Stimulated activated CD4-positive, alpha-beta T cell treated with anti-CD3 and anti-CD28 coated beads, Interleukin-4, amount 100 ng/mL, for 48 hours (primary cell): ENCODE measurements at places on chromosomes 11 and 22.

GRCh38 chr22:47063606-47064005, 301.2 kb downstream of the TBC1D22A start:
- no peak for DNase-seq

GRCh38 chr11:95720195-95720594, 69.4 kb downstream of the FAM76B start:
- no peak for DNase-seq

DNA sequence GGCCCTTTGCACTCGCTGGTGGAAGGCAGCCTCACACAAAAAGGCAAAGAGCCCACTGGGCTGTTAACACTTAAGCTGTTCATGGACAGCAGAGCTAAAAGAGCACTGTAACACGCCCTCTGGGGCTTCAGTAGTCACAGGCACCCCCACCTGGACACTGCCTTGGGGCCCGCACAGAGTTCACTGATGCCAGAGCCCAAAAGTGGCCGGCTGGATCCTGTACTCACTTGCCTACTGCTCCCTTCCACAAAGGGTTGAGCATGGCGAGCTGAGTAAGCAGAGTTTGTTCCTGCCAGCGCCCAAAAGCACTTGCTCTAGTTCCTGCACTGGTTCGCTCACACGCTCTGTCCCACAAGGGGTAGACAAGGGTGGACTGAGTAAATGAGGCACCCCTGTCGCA, 78.8 kb downstream of the RELT start:
- DNase-seq: no peak

GRCh38 chr11:20127671-20128527, 32.4 kb downstream of the DBX1 start:
- peak; percentile 71 for DNase-seq

DNA sequence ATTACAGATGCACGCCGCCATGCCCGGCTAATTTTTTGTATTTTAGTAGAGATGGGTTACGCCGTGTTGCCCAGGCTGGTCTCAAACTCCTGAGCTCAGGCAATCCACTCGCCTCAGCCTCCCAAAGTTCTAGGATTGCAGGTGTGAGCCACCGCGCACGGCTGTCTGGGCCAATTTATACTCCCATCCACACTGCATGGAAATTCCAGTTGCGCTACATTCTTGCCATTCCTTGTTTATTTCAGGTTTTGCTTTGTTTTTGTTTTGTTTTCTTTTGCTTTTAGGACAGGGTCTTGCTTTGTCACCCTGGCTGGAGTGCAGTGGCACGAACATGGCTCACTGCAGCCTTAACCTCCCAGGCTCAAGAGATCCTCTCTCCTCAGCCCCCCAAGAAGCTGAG, 11.0 kb upstream of the CAPRIN1 start:
- DNase-seq: no peak

GRCh38 chr11:70738661-70739060, 340.3 kb downstream of the CTTN start:
- DNase-seq: no peak

- DNase-seq: no peak
Observed at GRCh38 chr11:114181752-114182151, 114.4 kb upstream of the NNMT start.

DNA sequence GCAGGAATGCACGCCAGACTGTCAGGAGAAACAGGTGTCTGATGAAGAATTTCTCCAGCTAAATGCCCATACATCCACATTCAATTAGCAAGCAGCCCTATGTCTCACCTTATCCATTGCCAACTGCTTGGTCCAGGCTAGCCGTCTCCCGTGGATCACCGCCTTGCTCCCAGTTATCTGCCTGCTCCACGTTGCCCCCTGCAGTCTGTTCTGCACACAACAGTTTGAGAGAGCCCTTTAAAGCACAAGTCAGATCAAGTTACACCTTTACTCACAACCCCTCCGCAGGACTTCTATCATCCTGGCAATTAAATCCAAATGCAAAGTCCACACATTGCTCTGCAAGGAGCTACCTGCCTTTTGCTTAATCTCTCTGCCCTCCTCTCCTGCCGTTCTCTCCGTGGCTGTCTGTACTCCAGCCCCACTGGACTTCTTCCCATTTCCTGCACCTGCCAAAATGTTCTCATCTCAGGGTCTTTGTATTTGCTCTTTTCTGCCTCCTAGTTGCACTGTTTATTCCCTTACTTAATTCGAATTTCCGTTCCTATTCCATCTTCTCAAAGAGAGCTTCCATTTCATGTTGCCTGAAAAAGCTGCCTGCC, 185.3 kb upstream of the LARGE1 start:
- DNase-seq: peak; percentile 11

DNA sequence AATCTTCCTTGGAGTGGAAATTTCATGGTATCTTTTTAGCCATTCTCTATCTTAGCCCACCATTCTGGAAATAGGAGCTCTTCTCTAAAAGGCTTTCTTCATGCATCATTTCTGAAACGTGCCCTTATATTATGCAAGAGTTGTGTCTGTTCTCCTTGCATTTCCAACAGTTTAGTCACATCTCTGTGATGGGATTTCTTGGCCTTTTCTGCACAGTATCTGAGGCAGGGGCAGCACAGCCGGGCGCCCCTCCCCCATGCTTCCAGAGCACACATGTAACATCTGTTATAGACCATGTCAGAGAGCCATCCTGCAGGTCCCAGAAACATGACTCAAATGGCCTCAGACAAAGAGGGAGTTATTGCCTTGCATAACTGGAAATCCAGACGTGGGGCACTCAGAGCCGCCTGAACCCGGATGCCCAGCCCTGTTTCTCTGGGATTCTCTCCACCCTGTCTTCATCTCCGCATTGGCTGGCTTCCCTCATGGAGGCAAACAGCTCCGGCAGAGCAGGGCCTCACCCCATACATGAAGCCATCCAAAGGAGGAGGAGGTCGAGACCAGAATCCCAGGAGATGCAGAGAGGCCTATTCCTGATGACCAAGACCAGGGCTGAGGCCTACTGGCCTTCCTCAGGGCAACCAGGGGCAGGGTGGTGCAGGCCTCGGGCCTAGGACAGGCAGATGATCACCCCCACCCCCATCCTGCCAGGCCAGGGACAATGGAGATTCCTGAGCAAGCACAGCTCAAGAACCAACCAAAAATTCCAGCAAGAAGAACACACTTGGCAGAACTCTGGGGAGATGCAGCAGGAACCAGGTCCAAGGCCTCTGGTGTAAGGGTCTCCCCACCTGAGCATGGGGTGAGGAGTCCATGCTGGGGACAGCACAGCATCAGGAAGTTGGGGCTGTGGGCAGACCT, 61.3 kb downstream of the IGLL5 start:
- DNase-seq: no peak

DNA sequence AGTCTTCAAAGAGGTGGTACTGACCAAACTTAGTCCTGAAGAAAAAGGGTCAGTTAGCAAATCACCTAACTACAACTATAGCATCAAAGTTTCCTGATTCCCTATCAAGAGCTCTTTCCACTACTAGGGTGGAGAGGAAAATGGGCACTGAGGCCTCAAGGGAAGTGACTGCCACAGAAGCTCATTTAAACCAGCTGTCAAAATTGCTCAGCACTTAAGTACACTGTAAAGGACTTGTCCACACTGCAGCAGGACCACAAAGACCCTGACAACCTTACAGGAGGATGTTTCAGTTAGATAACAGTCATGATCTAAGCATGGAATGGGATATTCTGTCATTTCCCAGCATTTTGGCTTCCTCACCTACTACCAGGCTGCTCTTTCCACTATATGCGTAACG, 33.0 kb downstream of the FAM168A start:
- DNase-seq: no peak

DNA sequence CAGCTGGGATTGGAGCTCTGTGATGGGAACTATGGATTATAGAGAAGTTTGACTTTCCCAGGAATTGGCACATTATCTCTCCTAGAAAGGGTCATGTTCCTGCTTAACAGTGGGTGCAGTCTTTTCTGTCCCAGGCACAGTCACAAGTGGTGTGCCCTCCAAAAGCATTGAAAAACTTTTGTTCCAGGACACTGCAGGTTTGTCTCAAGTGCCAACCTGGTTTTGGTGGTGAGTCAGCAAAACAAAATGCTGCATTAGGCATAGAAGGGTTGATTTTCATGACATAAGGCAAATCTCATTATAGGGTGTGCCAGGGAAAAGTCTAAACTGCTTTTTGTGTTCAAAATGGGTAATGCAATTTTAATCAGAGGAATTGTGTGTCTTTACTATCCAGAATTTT, 4.9 kb downstream of the HTATIP2 start:
- DNase-seq: no peak

- DNase-seq: no peak
Observed at GRCh38 chr11:34866375-34866774, 49.8 kb downstream of the APIP start.

DNA sequence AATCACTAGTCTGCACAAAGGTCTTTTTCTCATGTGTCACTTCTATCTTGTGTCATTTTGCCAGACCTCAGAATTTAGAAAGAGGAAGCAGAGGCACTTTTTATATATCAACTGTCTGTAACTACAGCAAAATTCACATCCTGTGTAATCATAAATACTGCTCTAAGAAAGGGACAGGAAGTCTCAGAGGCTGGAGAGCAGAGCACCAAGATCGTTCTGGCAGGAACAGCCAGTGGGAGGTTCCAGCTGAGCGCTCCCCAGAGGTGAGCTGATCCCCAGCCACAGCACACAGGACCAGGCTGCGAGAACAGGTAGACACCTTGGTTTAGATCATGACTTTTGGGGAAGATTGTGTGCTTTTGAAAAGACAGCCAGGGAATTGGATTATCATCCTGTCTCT, at the start of gene MS4A7:
Gene MS4A7 (plus strand): TSS at position 179 of the 400 bp plus-strand sequence. CDS start 4,610 bp downstream, outside the sequence.
- DNase-seq: no peak

- DNase-seq: no peak
Observed at GRCh38 chr22:24088816-24089215, 77.7 kb downstream of the CABIN1 start.

DNA sequence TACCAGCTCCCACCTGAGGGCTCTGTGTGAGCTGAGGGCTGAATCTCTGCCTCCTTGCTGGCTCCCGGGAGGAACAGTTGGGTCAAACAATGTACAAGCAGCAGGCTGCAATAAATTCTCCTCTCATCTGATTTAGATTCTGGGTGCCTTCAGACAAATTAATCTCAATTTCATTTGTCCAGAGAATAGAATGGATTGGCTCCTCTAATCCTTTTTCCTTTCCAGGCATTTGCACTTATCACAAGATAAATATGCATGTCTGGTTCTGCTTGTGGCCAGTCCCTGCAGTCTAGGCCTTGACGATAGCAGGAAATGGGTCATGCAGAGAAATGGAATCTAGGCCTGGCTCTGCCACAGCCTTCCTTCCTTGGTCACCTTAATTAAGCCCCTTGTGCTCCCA, 28.7 kb downstream of the UPB1 start:
- DNase-seq: no peak

- no peak for DNase-seq
Observed at GRCh38 chr11:68396516-68396915, 64.0 kb upstream of the PPP6R3 start.

GRCh38 chr22:24768537-24769374, 5.8 kb downstream of the PIWIL3 start:
- DNase-seq: peak; percentile 38
